A549 treated with ZK216348 at 1 μM for 4 hours (cell line): ENCODE measurements at places on chromosomes 1 and 21. TPM values are rescaled to one million over a fixed set of nuclear protein-coding genes. Genes with fewer than 3 reads are reported as not detected.

Gene RPE65
- not detected in 5 replicates for total RNA-seq

Gene NES
- 1.2 to 1.3 TPM (median 1.3 TPM) in 5 replicates for total RNA-seq

Gene FLG2
- not detected in 5 replicates for total RNA-seq

Gene CD247
- total RNA-seq = 0.21 to 0.42 TPM (median 0.31 TPM) in 5 replicates

Gene FCGR1A
- not detected in 5 replicates for total RNA-seq

Gene MYBPH
- total RNA-seq = not detected in 5 replicates

Gene HEYL
- total RNA-seq = 2.8 to 3.9 TPM (median 3.5 TPM) in 5 replicates

Gene FAM3B
- total RNA-seq = not detected in 5 replicates

Gene KIF14
- total RNA-seq = 5.6 to 12.7 TPM (median 10.9 TPM) in 5 replicates

Gene CACYBP
- 159 to 341 TPM (median 192 TPM) in 5 replicates for total RNA-seq

Gene SIM2
- 6.9 to 9.2 TPM (median 8.1 TPM) in 5 replicates for total RNA-seq

Gene NEXN
- 5.0 to 15.4 TPM (median 7.0 TPM) in 5 replicates for total RNA-seq

Gene SELL
- 0.19 to 0.45 TPM (median 0.22 TPM) in 4 of 5 replicates, not detected in the other for total RNA-seq

Gene ERICH3
- not detected in 5 replicates for total RNA-seq

Gene KPRP
- not detected in 5 replicates for total RNA-seq

Gene LMO4
- total RNA-seq = 13.3 to 15.9 TPM (median 14.6 TPM) in 5 replicates

Gene OR6N1
- not detected in 5 replicates for total RNA-seq

Gene PRDM16
- 0.07 to 0.31 TPM (median 0.27 TPM) in 5 replicates for total RNA-seq

Gene ACTA1
- total RNA-seq = 0.09 to 0.46 TPM (median 0.14 TPM) in 3 of 5 replicates, not detected in the others

Gene MAGI3
- total RNA-seq = 3.1 to 4.6 TPM (median 3.6 TPM) in 5 replicates
